ENCODE measurements at places on chromosomes 5 and 9. TPM values are rescaled to one million over a fixed set of nuclear protein-coding genes. Genes with fewer than 3 reads are reported as not detected.

Gene LCN12
- total RNA-seq: 3.8 TPM

GRCh38 chr5:73278693-73279092 lies 105.7 kb downstream of the TMEM174 start:
- DNase-seq: peak; percentile 75

- no peak for DNase-seq
These were observed 54.6 kb upstream of the MAP3K1 start for GRCh38 chr5:56760723-56761122.

GRCh38 chr9:91714020-91714806 lies 235.8 kb downstream of the ROR2 start:
- DNase-seq: peak; percentile 59

GRCh38 chr9:37417857-37418618 lies 4.5 kb upstream of the GRHPR start:
- DNase-seq: no peak

- no peak for DNase-seq
These were observed 97.3 kb upstream of the DMRT1 start for GRCh38 chr9:744046-744712.

Data from Calu3 (cell line).